T-helper 17 cell (primary cell): ENCODE measurements at places on chromosomes 12 and 14. TPM values are rescaled to one million over a fixed set of nuclear protein-coding genes. Genes with fewer than 3 reads are reported as not detected.
A peak's percentile ranks its signal among the peaks of the same experiment; 100 is the strongest.

The ASPG gene
- total RNA-seq, result not detected

DNA sequence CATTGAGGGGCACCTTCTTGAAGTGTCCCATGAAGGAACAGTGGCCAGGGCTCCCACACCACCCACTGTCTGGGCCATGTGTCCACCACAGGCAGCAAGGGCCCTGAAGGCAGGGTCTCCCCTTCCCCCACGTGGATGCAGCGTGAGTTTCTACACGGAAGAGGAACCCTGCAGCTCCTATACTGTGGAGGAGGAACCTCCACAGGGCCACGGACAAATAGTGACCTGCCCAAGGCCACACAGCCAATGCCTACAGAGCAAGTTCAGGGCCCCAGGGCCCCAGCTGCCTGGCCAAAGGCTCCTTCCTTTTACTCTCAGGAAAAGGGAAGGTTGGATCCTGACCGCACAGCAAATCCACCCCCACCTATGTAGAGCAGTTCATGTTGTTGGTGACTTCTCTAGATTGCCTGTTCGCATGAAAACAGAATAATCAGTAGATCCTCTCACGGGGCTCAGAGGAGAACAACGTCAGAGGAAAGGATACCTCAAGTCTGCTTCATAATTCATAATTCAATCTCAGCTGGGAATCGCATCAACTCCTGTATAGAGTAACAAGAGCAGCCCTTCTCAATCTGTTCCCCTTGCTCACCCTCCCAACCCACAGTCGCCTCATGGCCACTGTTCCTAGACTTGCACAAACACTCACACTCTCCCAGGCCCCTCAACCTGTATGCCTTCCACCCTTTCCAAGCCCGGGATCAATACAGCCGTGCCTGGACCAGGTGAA lies 11.1 kb upstream of the KRT73 start:
- no peaks in the 10 kb centered on the region for H3K36me3 ChIP-seq
- H3K4me1 ChIP-seq, result peaks cover 24% of the 10 kb centered on the region
- H3K4me3 ChIP-seq, result no peak overlapping the region
- H3K27ac ChIP-seq, result peak overlapping the region; percentile 1
- H3K27me3 ChIP-seq, result peaks cover 31% of the 10 kb centered on the region
- DNase-seq, result no peak

DNA sequence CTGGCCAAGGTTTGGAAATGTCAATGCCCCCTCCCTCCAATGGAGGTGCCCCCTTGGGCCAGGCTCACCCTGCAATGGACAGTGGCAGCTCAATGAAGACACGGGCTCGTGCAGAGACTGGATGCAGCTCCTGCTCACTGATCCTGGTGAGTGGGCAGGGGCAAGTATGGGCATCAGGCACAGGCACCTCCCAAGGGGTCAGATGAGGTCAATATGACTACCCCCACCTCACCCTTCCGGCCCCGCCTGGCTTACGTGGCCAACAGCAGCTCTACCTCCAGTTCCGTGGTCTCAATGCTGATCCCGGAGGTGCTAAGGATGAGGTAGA lies 13.6 kb downstream of the ITGA7 start:
- no peaks in the 10 kb centered on the region for H3K36me3 ChIP-seq
- H3K27ac ChIP-seq, result no peak overlapping the region
- H3K4me1 ChIP-seq, result no peaks in the 10 kb centered on the region

DNA sequence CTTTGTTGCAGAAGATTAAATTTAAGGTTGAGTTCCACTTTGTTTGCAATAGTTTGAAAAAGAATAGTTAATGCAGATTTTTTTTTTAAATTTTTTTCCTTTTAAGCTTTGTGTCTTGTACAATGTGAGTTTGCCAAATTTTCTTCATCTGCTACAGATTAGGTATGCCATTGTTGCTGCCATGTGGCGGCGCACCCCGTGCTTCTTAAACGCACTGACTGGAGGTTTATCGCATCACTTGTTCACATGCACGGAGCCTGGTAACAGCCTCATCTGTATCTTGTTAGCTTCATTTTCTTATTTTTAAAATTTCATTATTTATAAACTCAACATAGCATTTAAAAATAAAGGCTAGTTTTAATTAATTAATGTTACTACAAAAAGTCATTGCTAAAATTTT lies 43.5 kb downstream of the ETNK1 start:
- H3K4me1 ChIP-seq, result peaks cover 2% of the 10 kb centered on the region
- peaks cover 2% of the 10 kb centered on the region for H3K36me3 ChIP-seq
- no peak for DNase-seq
- no peak overlapping the region for H3K4me3 ChIP-seq

DNA sequence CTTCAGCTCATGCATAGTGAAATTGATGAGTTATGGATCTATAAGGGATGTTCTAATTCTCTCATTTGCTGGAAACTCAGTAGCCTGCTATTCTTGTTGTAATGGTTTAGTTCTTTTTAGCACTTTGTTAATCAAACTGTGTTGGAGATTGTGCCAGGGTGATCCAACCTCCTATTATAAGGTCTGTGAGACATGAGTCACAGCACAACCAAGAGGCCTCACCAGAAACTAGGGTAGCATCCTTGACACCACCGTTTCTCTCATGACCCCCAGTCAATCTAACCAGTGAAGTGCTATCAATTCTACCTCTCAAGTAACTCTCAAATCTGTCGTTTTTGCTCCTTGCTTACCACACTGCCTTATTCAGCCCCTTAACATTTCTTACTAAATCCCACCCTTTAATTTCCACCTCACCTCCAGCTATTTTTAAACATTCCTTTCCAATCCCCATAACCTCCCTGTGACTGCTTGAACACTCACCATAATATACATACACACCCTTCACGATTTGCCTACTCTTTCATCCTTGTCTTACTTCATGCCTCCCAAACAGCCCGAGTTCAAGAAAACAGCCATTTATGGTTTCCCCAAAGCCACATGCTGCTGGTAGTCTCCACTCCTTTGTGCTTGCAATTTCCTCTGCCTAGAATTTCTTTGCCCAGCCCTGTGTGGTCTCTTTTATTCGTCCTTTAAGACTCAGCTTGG lies 53.9 kb upstream of the NUDT4 start:
- no peaks in the 10 kb centered on the region for H3K36me3 ChIP-seq
- H3K4me1 ChIP-seq, result no peaks in the 10 kb centered on the region
- no peak for DNase-seq
- H3K27me3 ChIP-seq, result peaks cover 7% of the 10 kb centered on the region
- no peak overlapping the region for H3K27ac ChIP-seq
- no peak overlapping the region for H3K4me3 ChIP-seq

GRCh38 chr12:64691795-64692583 lies 67.2 kb downstream of the GNS start:
- H3K27ac ChIP-seq, result peak overlapping the region; percentile 88
- H3K27me3 ChIP-seq, result no peaks in the 10 kb centered on the region
- peaks cover 47% of the 10 kb centered on the region for H3K4me1 ChIP-seq
- H3K36me3 ChIP-seq, result peaks cover 16% of the 10 kb centered on the region
- peak overlapping the region; percentile 63 for H3K4me3 ChIP-seq

DNA sequence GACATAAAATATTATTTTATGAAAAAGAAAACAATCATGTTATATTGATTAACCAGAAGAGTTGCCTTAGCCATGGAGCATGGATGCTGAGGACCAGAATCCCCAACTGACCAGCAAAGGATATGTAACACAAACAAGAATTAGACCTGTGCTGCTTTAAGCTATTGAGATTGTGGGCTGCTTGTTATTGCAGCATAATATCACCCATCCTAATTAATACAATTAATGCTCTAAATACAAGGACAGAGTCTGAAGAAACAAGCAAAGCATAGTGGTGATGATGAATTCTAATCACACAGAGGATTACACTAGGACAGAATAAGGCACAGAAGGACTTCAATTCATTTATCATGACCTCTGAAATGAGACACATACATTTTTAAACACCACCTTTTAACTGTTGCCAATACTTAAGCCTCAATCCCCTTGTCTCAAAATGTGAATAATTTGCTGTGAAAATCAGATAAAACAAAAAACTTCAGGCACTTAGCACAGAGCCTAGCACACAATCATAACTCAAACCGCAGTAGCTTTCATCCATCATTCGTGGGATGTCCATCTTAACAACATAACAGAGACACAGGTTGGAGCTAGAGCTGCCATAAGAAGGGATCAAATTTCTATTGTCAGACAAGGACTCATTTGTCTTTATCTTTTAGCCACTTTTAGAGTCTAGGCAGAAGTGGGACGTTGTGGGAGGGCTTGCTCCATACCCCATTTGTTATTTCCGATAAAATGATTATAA lies 449.6 kb upstream of the DCN start:
- DNase-seq, result no peak
- H3K4me3 ChIP-seq, result no peak overlapping the region
- H3K27ac ChIP-seq, result no peak overlapping the region
- H3K4me1 ChIP-seq, result no peaks in the 10 kb centered on the region
- no peaks in the 10 kb centered on the region for H3K27me3 ChIP-seq

GRCh38 chr14:50357124-50357523 lies 39.6 kb downstream of the CDKL1 start:
- DNase-seq, result no peak
- H3K27me3 ChIP-seq, result no peaks in the 10 kb centered on the region
- peaks cover 14% of the 10 kb centered on the region for H3K4me1 ChIP-seq
- peaks cover 15% of the 10 kb centered on the region for H3K36me3 ChIP-seq
- no peak overlapping the region for H3K27ac ChIP-seq

DNA sequence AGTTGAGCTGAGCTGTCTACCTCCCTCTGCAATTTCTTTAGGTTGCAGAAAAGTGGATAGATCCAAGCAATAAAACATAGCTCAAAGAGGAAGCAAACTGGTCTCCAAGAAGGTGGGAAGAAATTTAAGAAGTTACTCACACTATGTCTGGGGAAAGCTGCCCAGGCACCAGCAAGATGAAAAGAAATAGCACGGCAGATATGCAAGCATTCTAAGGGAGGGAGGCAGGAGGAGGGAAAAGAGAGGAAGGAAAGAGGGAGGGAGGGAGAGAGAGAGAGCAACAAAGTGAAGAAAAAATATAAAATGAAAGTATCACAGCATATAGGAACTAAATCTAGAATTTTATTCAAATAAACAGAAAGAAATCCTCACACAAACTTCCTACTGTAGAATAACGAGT lies 240.7 kb downstream of the APAF1 start:
- no peak overlapping the region for H3K27ac ChIP-seq
- DNase-seq, result no peak
- H3K36me3 ChIP-seq, result no peaks in the 10 kb centered on the region
- H3K4me3 ChIP-seq, result no peak overlapping the region
- peaks cover 3% of the 10 kb centered on the region for H3K4me1 ChIP-seq

- no peak for DNase-seq
- peaks cover 36% of the 10 kb centered on the region for H3K4me1 ChIP-seq
- H3K27ac ChIP-seq, result peak overlapping the region; percentile 77
- no peaks in the 10 kb centered on the region for H3K36me3 ChIP-seq
- H3K27me3 ChIP-seq, result no peaks in the 10 kb centered on the region
- peak overlapping the region; percentile 81 for H3K4me3 ChIP-seq
These were observed 114.7 kb downstream of the NCOR2 start for GRCh38 chr12:124452576-124453331.

DNA sequence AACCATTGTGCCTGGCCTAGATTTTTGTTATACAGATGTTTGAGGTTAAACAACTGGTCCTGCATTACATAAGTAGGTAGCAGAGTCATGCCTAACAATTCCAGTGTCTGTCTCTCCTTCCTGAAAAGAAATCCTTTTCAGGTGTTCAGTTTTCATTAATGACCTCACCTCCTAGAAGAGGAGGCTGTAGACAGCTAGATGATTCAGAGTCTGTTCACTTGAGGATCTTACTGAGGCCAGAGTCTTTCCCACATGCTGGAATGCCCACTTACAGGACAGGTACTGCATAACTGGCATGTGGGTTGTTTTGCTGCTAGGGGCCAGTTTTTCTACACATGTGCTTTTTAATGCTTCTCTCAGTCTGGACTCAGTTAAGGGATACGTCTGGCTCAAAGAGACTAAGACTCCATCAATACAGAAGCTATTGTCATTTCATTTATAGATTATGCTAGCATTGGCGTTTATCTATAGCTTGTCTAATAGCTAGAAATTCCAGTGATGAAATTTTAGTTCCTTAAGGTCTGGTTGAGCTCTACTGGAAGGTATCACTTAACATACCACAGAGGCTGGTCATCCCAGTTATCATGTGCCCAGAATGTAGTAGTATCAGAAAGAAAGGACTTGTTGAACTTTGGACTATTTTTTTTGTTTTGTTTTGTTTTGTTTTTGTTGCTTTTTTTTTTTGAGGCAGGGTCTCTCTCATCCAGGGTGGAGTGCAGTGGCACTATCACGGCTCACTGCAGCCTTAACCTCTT lies 206.4 kb downstream of the ERC1 start:
- H3K4me3 ChIP-seq, result no peak overlapping the region
- H3K27ac ChIP-seq, result no peak overlapping the region
- peaks cover under 1% of the 10 kb centered on the region for H3K4me1 ChIP-seq

DNA sequence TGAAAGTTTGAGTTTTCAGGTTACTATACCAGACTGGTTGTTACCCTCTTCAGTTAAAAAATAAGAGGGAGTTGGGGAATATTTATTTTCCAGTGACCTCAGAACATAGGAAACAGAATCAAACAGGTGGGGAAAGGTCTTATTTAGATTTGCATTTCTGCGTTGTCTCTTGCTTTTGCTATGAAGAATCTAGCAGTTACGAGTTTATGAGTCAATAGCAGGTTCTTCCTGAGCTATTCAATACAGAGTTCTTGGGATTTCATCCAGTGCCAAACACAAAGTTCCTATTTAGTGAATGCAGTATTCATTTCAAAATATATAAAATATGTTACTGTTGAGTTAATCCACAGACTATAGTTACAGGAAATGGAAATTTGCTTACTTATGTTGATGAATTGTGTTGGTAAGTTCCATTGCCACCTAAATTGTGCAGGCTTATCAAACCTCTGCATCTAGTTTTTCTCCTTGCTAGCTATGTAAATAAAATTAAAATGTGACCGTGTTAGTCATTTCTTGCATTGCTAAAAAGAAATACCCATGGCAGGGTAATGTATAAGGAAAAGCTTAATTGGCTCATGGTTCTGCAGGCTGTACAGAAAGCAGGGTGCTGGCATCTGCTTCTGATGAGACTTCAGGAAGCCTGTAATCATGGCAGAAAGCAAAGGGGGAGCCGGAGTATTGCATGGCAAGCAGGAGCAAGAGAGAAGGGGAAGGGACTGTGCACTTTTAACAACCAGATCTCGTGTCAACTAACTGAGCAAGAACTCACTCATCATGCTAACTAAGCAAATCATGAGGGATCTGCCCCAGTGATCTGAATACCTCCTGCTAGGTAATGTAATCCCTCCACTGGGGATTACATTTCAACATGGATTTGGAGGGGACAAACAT lies 110.2 kb downstream of the KTN1 start:
- H3K27ac ChIP-seq, result no peak overlapping the region
- H3K4me1 ChIP-seq, result peaks cover 8% of the 10 kb centered on the region
- no peak overlapping the region for H3K4me3 ChIP-seq
- no peaks in the 10 kb centered on the region for H3K27me3 ChIP-seq
- no peak for DNase-seq

DNA sequence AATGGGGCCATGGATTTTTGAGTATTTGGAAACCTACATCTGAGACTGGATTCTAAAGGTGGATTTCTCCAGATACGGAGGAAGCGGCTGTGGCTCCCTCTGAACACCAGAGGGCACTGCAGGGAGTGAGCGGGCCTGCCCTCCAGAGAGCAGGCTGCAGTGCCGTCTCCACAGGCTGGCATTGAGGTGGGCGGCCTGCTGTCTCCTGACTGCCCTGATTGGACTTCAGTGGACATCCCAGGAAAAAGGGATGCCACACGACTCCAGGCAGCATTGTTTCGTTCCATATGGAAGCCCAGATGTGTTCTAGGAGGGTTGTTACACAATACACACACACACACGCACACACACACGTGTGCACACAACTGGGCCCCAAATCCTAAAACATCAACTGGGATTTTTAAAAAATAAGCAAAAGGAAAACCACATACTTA lies 20.9 kb upstream of the ANO2 start:
- no peak for DNase-seq
- no peak overlapping the region for H3K4me3 ChIP-seq
- no peak overlapping the region for H3K27ac ChIP-seq
- H3K4me1 ChIP-seq, result peaks cover 6% of the 10 kb centered on the region
- peaks cover 43% of the 10 kb centered on the region for H3K27me3 ChIP-seq

The TMPRSS12 gene
- not detected for total RNA-seq

The GALNT4 gene
- 9.0 TPM for total RNA-seq
